ENCODE measurements at places on chromosomes 16 and 17. TPM values are rescaled to one million over a fixed set of nuclear protein-coding genes. Genes with fewer than 3 reads are reported as not detected.
A peak's percentile ranks its signal among the peaks of the same experiment; 100 is the strongest.

Gene G6PC1
- not detected for total RNA-seq

Gene VAC14
- 11.3 TPM for total RNA-seq

Gene SGCA
- total RNA-seq = 31.3 TPM

Gene TBX21
- 1.4 TPM for total RNA-seq

Gene CPHXL2
- total RNA-seq = not detected

Gene DHRS7C
- total RNA-seq = not detected

Gene FOXJ1
- total RNA-seq = 0.48 TPM

Gene NPIPB8
- not detected for total RNA-seq

Gene PRSS27
- 1.4 TPM for total RNA-seq

- peak; percentile 66 for DNase-seq
Measured at GRCh38 chr16:4317532-4318450, 1.9 kb downstream of the GLIS2 start.

GRCh38 chr17:70327723-70328122 is 158.4 kb downstream of the KCNJ2 start:
- no peak for DNase-seq

GRCh38 chr16:65531475-65531874 is 409.6 kb upstream of the CDH11 start:
- no peak for DNase-seq

GRCh38 chr17:56960596-56961538 is at the start of gene COIL:
TSS of gene COIL (minus strand) at chr17:56961050. CDS start at chr17:56961019, 31 bp downstream.
- peak; percentile 92 for DNase-seq

DNA sequence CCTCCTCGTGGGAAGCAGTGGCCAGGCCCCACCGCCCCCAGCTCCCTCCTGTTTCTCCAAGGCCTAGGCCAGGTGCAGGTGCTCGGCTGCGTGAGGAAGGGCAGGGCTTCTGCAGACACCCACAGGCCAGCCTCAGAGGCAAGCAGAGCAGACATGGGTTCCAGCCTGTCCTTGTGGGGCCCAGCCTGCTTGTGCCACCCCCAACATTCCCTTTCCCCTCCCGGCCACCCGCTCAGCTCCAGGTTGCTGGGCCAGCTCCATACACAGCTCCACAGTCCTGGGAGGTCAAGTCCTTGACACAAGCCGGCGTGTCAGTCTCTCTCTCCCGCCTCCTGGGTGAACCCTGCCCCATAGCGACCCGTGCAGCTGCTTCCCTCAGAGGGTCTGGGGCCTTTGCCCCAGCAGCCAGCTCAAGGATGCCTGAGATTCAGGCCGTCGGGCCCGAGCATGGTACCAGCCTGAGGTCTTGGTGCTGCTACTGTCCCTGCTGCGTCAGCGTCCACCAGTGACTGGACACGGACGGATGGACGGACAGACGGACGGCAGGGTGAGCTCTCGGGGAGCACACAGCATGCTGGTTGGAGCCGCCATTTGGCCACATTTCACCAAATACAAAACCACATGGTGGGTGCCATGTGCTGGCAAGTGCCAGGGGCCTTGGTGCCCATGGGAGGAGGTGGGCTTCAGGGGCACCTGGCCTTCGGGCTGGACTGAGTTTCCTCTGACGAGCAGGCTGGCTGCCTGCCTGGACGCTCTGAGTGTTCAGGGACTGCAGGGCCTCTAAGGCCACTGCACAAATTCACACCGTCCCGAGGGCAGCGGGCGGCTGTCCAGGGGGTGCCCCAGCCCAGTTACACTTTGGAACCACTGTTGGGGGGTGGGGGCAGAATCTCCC is 8.0 kb downstream of the SECTM1 start:
- no peak for DNase-seq

DNA sequence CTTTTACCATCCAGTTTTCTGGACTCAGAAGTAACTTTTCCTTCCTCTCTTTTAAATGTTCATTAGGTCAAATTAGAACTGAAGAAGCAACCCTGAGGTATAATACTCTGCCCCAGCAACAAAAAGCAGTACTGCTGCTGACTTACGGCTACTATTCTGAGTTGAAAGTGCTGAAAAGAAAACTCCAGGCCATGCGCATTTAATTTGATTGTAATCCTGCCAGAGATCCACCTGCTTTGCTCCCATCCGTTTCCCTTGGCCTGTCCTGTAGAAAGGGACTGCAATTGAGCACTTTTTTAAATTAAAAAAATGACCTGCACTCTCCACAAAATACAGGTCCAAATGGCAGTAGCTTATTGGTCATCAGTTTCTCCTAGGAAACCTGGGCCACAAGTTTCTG is 61.6 kb downstream of the PITPNC1 start:
- DNase-seq = no peak

- DNase-seq = no peak
Measured at GRCh38 chr16:5018793-5019192, 14.9 kb downstream of the NAGPA start.

DNA sequence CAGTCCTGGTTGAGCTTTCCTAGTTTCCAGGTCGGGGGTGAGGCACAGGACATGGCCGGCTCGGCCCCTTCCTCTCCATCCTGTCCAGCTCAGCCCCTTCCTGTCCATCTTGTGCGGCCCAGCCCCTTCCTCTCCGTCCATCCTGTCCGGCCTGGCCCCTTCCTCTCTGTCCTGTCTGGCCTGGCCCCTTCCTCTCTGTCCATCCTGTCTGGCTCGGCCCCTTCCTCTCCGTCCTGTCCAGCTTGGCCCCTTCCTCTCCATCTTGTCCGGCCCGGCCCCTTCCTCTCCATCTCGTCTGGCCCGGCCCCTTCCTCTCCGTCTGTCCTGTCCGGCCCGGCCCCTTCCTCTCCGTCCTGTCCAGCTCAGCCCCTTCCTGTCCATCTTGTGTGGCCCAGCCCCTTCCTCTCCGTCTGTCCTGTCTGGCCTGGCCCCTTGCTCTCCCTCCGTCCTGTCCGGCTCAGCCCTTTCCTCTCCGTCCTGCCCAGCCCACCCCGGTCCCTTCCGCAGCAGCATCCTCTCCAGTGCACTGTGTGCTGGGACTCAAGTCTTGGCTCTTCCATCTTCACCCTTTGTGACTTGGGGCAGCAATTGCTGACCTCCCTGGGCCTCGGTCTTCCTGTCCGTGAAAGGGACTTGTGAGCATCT is 5.5 kb upstream of the ZNF750 start:
- DNase-seq = peak; percentile 69

DNA sequence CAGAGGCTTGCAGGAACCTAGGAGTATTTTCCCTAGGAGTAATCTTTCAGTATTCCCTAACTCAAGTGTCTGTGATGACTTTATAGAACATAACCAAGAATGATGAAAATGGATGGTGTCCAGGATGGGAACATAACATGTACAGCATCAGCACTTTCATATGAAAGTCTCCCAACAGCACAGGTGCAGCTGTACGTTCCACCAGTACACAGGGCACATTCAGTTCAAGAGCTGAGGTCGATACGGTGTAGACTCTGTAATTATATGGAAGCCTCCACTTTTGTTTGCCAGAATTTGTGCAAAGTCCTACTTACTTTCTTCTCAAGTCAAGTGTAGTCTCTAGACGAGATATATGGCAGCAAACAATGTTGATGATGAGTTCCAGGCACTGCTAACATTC is 46.2 kb upstream of the CRYM start:
- no peak for DNase-seq

DNA sequence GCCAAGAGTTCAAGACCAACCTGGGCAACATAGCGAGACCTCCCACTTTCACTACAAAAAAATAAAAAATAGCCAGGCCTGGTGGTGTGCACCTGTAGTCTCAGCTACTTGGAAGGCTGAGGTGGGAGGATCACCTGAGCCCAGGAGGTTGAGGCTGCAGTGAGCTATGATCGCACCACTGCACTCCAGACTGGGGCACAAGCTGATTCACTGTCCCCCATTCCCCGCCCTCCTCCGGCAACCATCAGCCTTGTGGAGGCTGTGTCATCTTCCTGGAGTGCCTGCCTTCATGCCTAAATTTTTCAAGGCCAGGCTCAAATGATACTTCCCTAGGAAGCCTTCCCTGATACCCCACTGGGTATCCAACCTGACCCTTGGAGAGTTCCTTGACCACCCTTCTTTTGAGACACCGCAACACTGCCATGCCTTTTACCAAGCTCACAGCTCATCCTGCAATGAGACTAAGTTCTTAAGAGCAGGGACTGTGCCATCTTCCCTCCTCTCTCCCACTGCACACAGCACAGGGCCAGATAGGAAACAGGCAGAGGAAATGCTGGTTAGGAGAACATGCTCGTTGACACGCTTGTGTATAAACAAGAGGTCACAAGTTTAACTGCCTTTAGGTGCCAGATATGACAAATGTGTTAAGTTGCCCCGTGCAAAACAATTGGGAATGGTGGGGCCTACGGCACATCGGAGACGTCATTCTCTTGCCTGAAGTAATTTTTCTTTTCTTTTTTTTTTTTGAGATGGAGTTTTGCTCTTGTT is 3.9 kb upstream of the SRCAP start:
- no peak for DNase-seq

GRCh38 chr17:37797206-37797605 is 52.3 kb upstream of the HNF1B start:
- no peak for DNase-seq

- peak; percentile 77 for DNase-seq
Measured at GRCh38 chr16:85126705-85127378, 14.6 kb upstream of the CIBAR2 start.

- DNase-seq = no peak
Measured at GRCh38 chr16:51355875-51356274, 204.8 kb upstream of the SALL1 start.

GRCh38 chr16:16830401-16830800 is 451.5 kb downstream of the NPIPA7 start:
- DNase-seq = no peak

DNA sequence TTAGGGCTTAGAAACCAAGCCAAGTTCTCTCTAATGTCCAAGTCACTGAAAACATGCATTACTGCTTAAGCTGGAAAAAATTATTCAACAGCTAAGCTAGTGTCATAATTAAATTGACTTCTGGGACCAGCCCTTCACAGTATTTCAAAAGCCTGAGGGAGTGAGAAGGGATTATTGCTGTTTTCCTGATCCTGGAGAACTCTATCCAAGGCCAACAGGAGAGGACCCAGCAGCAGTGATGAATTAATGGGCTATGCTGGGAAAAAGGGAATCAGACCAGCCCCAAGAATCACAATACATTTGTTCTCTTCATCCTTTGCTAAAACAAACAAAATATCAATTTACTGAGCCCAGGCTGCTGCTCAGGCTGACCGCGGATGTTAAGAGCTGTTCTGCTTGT is 34.5 kb upstream of the CLEC3A start:
- DNase-seq = peak; percentile 67

DNA sequence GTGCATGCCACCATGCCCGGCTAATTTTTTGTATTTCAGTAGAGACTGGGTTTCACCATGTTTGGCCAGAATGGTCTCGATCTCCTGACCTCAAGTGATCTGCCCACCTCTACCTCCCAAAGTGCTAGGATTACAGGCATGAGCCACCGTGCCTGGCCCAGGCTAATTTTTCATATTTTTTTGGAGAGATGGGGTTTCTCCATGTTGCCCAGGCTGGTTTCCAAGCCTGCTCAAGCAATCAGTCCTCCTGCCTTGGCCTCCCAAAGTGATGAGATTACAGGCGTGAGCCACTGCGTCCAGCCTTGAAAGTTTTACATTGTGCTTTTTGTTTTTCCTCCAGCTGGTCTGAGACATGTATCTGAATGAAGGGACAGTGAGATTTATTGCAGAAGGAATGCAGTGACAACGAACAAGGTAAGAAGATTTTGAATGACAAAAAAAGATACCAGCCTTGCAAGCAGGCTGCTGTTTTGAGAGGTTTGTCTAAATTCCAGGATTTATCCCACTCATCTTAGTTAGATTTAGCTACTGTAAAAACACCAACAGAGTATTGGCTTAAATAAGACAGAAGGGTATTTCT is 3.4 kb upstream of the ENGASE start:
- no peak for DNase-seq

GRCh38 chr17:50517504-50518383 is 9.5 kb downstream of the MYCBPAP start:
- DNase-seq = no peak

GRCh38 chr17:73301369-73301768 is 10.4 kb downstream of the CDC42EP4 start:
- DNase-seq = no peak

- no peak for DNase-seq
Measured at GRCh38 chr16:74463888-74464287, 42.6 kb upstream of the CLEC18B start.

- no peak for DNase-seq
Measured at GRCh38 chr17:15293558-15293957, 28.4 kb upstream of the PMP22 start.
